ENCODE measurements at places on chromosomes 16 and 17. TPM values are rescaled to one million over a fixed set of nuclear protein-coding genes. Genes with fewer than 3 reads are reported as not detected.
A peak's percentile ranks its signal among the peaks of the same experiment; 100 is the strongest.

DNA sequence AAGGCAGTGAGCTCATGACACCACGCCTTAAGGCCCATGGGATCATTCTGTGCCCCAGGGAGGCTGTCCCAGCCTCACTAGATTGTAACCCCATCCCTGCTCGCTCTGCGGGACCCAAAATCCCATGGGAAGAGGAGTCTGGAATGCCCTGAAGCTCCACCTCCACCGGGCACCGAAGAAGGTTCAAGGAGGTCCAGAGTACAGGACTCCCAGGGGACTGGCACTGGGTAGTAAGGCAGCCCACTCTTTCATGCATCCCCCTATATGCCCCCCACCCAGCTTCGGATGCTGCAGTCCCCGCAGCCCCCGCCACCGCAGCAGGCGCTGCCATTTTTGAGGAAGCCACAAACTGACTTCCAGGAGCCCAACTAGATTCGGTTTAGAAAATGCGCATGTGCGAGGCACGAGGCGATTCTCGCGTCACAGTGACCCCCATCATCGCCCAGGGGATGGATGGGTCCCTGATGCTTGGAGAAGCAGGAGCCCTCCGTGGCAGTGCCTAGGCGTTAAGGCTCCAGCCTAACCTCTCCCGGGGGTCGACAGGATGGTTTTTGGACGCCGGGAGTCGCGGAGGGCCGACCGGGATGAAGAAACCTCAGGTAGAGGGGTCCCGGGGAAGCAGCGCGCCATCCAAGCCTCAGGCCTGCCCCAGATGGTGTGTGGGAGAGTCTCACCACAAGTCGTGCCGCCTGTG, 1681.0 kb downstream of the TP53TG3F start:
- DNase-seq: peak; percentile 60

DNA sequence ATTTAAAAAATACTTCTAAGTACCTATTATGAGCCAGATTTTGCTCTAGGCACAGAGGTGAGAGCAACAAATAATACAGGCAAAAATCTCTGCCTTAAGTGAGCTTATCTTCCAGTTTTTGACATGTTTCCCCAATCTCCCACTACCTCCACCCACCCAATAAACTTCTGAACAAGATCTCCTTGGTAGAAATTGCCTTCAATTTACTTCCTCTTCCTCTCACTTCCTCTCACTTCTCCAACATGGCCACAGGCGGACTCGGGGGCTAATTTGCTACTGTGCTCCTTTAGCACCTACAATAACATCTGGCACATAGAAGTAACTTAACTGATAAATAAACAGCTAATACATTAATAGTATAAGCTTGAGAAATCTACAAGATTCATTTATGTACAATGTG, 82.6 kb downstream of the CACNG1 start:
- DNase-seq: no peak

DNA sequence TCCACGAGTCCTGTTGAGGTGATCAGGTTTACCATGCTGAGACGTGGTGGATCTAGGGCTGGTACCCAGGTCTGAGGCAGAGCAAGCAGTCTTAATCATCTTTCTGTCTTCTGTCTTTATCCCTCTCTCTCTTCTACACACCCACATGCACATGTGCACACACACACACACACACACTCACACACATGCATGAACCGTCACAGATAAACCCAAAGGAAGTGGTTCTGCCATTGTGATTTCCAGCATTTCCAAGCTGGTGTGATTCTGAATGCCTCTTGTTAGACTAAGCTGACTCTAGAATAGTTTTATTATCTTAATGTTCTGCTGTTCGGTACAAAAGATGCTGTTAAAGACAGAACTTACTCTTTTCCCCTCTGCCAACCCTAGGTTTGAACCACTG, 411.8 kb upstream of the SALL1 start:
- no peak for DNase-seq

GRCh38 chr16:64238571-64238970, 883.3 kb downstream of the CDH11 start:
- no peak for DNase-seq

DNA sequence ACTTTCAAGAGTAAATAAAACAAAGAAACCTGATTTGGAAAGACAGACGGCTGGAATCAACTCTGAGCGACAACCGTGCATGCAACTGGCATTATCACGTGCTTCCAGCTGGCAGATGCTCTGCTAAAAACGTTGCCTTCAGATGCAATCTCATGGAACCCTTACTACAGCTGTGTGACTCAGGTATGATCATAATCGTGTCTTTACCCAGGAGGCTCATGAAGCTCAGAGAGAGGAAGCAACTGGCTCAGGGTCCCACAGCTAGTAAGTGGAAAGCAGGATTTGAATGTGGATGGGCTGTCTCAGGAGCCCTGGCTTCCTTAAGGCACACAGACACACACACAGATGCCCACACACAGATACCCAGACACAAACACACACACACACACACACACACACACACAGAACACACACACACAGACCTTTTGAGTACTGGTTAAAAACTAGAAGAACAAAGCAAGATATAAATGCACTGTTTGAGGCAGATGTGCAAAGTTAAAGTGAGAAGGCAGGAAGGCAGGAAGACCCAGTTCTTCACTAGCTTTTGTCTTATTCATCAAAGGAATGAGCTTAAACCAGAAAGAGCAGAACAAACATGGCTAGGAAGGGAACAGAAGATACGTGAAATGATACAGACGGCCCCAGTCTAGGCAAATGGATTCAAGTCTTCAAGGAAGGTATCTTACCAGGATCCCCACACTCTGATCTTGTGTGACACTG, 275.2 kb downstream of the MAF start:
- DNase-seq: no peak

DNA sequence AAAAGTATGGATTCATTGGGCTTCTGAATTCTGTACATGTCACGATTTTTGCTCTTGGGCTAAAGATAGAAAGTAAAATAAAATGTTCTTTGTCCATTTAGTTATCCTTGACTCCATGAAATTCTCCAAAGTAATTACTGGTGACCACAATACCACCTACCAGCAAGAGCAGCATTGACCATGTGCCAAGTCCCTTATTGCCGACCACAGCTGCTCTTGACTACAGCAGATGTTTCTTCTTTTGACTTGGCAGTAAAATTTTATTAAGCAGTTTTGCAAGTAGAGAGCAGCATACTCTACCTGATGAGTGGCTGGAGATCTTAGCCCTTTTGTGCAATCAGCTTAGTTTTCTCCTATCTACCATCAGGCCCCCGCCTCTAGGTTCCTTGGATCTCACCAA, 152.2 kb upstream of the TBX2 start:
- DNase-seq: no peak

- DNase-seq: no peak
Observed at GRCh38 chr17:18021372-18021771, 17.6 kb downstream of the ATPAF2 start.

DNA sequence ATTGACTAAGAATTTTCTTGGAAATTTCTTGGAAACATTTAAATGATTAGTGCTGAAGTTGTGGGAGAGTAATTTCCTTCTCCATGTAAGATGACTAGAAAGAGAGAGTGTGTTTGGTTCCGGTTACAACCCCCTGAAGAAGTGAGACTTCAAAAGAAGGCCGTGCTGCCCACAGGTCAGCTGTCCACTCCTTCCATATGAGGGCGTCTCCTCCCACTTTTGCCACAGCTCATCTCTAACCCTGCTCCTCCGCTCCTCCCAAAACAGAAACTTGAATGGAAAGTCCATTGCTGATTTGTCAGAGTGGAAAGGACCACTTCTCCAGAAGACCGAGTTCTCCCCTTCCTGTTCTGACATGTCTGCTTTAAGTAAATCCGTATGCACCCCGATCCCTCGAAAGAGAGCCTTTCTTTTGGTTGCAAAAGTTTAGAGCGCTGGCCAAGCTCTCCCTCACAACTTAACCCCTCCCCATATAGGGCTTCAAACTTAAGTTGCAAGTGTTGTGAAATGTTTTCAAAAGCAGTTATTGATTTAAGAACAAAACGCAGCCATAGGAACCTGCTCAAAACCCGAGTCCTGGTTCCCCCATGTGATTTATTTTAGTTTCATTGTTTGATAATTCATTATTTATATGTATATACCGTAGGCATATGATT, 129.5 kb downstream of the SOCS1 start:
- DNase-seq: peak; percentile 62

DNA sequence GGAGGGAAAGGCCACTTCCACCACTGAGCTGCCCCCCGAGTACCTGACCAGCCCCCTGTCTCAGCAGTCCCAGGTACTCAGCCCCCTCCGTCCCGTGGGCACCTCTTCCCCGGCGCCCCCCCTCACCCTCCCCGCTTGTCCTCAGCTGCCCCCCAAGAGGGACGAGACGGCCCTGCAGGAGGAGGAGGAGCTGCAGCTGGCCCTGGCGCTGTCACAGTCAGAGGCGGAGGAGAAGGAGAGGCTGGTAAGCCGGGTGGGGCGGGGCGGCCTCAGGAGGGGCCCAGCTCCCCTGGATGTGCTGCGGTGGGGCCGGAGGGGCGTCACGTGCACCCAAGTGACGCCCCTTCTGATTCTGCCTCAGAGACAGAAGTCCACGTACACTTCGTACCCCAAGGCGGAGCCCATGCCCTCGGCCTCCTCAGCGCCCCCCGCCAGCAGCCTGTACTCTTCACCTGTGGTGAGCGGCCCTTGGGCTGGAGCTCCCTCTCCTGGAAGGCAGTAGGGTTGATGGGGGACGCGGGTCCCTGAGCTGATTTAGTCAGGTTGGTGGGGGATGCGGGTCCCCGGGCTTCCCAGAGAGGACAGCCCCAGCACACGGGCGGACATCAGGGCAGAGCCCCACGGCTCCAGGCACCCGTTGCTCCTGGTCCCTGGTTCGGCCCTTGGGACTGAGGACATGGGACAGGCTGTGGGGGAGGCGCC, 9.5 kb upstream of the MRPL12 start:
- no peak for DNase-seq

DNA sequence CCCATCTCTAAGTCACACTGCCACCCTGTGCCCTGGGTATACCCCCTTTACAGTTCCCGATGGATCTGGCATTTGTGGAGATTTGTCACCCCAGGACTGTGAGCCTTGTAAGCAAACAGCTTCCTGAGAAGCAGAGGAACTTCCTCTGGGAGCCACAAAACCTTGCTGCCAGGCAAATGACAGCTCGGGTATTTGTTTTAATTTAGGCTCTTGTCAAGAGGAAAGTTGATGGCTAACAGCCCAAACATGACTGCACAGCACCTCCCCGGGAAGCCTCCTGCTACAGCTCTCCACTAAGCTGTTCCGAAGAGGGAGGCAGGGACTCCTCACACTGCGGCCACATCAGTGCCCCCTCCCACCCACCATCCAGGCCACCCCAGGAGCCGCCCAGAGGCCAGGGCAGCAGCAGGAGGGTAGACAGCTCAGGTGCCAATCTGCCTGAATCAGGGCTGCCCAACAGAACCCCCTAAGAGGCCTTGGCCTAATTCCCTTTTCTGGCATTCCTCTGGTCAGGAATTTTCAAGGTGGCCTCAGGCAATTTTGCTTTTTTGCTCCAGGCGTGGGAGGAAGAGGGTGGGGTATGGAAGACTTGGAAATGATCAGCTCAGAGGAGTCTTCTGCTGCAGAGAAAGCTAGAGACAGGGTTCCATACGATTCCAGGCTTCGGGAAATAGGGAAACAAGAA, 2.6 kb downstream of the ABR start:
- no peak for DNase-seq

DNA sequence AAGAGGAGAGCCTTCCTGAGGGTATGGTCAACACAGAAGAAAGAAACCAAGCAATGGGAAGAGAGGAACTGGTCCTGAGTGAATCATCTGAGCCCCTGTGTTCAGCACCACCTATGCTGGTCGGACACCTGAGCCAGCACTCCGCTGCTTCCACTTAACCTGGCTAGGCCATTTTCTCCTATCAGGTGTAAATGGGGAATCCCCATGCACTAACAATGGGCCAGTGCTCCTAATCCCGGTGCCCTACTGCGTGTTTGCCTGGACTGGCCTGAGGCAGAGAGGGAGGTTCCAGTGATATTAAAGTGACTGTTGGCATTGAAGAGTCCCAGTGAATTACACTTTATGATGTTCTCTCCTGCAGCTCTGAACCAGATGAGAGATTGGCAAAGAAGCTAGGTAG, 34.4 kb upstream of the XYLT2 start:
- no peak for DNase-seq

GRCh38 chr17:7356072-7356549, 1.2 kb downstream of the TMEM95 start:
- peak; percentile 85 for DNase-seq

- no peak for DNase-seq
Observed at GRCh38 chr17:78791840-78792709, 10.0 kb upstream of the CYTH1 start.

Gene OR4D1
- polyA plus RNA-seq: 0.06 TPM

Gene AOC3
- polyA plus RNA-seq: 186 TPM

Gene LRRC46
- 3.5 TPM for polyA plus RNA-seq

Gene SECTM1
- 1.9 TPM for polyA plus RNA-seq

Gene SOCS1
- 12.1 TPM for polyA plus RNA-seq
